ENCODE measurements at places on chromosomes 6 and 20.

DNA sequence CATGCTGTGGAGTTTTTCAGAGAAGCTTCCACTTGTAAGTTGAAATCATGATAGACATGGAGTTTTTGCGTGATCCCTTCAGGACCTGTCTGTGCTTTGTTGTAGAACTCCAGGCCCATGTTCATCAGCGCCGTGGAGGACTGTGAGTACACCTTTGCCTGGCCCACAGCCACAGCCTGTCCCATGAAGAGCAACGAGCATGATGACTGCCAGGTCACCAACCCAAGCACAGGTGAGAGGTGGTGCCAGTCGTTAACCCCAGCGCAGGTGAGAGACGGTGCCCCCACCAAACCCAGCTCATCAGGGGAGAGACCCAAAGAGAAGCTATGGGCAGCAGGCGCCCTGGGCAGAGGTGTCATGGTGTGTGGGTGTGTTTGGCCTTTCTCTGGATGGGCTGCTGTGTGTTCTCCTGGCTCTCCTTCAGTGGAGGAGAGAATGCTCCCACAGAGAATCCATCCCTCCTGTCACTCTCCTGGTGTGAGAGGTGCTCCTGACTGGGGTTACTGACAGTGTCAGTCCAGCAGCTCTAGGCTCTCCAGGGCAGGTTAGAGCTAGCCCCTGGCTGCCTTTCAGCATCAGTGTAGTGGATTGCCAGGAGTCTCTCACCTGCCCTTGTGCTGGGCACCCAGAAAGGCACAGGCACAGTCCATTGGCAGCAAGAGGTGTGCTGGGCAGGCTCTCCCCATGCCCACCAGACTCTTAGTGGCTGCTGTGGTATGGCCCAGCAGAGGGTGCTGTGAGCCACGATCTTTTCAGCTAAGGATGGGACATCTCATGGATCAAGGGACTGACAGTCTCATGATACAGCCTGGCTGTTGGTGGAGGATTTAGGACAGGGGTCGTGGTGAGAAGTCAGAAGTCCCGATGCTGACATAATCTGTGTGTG lies 49.6 kb upstream of the SLC22A1 start:
- peak; percentile 41 for DNase-seq

DNA sequence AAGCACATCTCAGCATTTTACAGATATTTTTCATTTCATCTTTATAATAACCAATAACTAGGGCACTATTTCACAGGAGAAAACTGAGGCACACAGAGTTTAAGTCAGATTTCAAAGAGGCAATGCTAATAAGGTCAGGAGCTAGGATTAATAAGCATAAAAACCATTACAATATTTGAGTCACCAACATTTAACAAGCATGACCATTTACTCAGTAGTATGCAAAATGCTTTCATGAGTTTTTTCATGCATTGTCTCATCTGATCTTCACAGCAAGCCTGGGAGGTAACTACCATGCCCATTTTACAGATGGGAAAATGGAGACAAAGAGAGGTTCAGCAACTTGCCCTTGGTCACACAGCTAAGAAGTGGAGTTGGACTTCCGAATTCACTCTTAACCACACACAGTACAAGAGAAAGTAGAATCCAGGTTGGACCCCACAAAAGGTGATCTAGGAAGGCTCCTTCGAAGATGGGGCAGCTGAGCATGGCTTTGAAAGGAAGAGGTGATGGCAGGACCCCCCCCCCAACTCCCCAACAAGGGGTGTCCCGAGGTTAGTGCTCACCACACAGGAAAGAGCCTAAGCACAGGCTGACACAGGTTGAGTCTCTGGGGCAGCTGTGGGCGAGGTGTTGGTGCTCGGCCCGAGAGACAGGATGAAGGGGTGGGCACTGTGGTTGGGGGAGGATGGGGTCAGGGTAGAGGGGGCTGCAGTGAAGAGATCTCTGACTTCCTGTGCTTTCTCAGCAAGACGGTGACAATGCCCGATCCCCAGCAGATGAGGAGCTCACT lies 108.8 kb downstream of the PREX1 start:
- no peak for DNase-seq

DNA sequence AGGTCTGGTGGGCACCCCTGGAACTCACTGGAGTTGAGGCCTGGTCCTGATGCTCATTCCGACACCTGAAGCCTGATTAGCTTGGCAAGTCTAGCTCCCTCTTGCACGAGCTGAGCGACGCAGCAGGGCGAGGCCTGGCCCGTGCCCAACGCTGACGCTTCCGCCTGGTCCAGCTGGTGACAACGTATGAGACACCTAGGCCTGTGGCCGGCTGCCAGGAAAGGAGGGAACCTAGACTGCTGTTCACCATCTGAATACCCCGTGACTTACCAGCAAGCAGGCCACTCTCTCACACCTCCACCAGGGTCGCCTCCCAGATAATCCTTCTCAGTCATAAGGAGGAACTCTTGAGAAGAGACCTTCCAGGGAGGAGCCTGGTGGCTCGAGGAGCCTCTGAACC lies 24.5 kb downstream of the YTHDF1 start:
- no peak for DNase-seq

GRCh38 chr6:16764188-16764950 lies 3.1 kb upstream of the ATXN1 start:
- DNase-seq: peak; percentile 76

GRCh38 chr6:67594366-67594765 lies 1040.7 kb upstream of the ADGRB3 start:
- DNase-seq: no peak

DNA sequence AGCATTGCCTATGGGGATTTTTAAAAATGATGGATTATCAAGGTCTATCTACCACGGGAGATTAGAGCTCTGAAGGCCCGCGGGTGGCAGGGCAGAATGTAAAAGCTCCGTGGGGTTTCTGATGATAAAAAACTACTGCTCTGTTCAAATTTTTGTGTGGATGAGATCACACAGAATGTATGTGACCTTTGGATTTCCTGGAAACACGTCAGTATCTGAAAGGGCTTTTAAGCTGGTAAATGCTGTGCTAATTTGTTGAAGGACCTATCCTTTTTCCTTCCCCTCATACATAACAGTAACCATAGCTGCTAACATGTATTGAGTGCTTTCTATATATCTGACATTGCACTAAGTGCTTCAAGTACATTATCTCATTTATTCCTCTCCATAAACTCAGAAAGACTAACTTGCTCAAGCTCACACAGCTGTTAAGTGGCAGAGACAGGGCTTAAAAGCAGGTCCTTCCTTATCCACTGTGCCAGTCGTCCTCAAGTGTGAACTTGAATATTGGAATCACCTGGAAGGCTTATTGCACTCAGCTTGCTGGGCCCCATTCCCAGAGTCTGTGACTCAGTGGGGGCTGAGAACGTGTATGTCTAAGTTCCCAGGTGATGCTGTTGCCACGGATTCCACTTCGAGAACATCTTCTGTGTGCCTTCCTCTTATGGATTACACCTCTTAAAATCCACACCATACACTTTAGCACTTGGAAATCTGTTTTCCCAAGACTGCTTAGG lies 1.9 kb upstream of the TMEM242 start:
- DNase-seq: no peak

GRCh38 chr6:10894958-10895357 lies 8.1 kb downstream of the SYCP2L start:
- no peak for DNase-seq

- no peak for DNase-seq
Measured at GRCh38 chr6:6515691-6516607, 72.6 kb upstream of the LY86 start.

- DNase-seq: no peak
Measured at GRCh38 chr6:45803071-45803470, 212.6 kb downstream of the CLIC5 start.

- DNase-seq: no peak
Measured at GRCh38 chr6:103734016-103734415, 1125.7 kb downstream of the HACE1 start.

DNA sequence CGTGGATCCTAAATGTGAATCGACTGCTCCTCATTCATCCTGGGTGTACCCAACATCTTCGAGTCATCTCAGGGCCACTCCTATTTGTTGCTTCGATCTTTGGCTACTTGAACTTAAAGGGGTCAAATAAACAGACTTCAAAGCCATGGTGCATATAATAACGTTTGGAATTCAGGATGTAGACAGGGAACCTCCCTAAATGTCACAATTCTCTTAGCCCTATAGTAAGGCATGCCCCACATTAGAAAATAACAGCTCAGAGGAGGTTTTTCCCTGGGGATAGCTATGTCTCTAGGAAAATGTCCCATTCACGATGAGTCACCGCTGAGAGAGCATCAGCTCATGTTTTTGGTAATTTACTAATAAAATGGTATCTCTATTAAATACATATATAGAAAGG lies 54.8 kb upstream of the BMP6 start:
- no peak for DNase-seq

DNA sequence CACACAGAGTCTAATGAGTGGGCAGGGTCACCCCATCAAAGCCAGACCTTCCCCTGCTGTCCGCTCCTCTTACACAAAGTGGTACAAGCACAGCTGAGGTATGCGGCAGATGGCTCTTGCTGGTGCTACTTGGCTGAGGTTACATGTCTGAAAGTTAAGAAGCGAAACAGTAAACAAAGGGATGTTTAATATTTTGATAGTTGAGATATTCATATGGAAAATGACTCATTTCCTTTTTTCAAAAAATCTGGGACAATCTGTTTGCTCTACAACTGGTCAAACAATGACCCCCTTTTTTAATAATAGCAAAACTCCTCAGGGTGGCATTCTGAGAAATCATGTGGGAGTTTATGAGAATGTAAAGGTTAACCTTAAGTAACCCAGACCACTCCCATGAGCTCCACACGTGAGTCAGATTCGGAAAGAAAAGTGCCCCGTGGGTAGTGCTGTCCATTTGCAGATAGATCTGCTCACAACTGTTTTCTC lies 245.3 kb downstream of the TBXT start:
- DNase-seq: no peak

DNA sequence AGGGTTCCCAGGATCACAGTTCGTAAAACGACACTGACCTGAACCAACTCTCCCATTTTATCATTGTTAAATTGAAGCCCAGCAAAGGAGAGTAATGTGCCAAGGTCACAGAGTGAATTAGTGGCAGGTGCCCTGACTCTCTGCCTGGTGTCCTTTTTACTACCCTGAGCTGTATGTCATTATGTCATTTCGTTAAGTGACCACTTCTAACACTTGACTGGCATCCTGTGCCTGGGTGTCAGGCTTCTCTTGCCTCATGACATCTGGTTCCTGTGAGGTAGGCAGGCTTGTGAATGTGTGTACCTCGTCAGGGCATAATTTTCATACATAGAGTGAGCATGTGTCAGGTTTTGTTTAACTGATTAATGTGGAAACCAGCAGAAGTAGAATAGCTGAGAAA lies 48.6 kb downstream of the RALY start:
- peak; percentile 72 for DNase-seq

- no peak for DNase-seq
Measured at GRCh38 chr6:82712826-82713225, 349.2 kb downstream of the TPBG start.

GRCh38 chr20:25177890-25178321 lies 17.6 kb upstream of the ENTPD6 start:
- no peak for DNase-seq

- no peak for DNase-seq
Measured at GRCh38 chr6:32970413-32971241, 2.2 kb downstream of the BRD2 start.

- no peak for DNase-seq
Measured at GRCh38 chr20:45828589-45828988, 1.5 kb upstream of the TNNC2 start.

- no peak for DNase-seq
Measured at GRCh38 chr6:43671801-43672690, 15.5 kb downstream of the MRPS18A start.

Data from hematopoietic multipotent progenitor cell (in vitro differentiated cells).